Renal cortex interstitium (tissue), 15 donors: ENCODE measurements at places on chromosomes 2 and 18. TPM values are rescaled to one million over a fixed set of nuclear protein-coding genes. Genes with fewer than 3 reads are reported as not detected.

DNA sequence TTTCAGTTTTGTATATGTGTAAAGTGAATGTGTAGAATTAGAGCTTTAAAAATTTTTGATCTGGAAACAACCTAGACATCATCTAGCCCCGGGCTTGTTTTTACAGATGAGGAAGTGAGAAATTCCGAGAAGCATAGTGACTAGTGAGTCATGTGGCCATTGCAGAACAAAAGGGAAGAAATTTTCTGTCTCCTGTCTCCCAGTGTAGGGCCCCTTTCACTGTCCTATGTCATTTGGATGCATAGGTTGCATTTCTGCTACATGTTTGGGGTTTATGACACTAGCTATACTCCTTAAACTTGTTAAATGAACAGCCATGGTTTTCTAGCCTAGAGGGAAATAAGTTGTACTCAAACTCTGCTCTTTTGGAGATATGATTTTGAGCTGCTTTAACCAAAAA, 84.6 kb downstream of the PLCL1 start:
- DNase-seq = no peak

DNA sequence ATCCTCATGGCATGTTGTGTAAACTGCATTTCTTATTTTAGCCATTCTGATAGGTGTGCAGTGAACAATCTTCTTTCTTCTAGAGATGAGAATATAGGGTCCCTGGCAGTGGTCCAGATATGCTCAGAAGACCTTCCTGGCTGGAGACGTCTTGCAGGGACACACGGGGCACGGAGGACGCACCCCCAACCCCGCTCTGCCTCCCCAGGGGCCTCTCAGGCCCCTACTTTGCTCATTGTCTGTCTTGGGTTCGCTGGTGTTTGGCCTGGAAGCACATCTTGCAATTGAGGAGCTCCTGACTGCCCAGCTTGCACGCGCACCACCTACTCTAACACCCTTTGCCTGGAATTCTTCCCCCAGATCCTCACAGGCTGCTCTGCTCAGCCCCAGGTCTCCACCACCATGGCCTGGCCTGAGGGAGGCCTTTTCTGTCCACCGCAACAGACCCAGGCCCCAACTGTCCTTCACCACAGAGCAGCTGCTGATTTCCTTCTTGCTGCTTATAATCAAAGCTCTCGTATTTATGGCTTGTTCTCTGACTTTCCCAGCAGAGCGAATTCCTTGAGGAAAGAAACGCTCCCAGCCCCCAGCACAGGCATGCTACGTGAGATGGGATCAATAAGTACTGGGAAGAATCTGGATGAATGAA, 295.9 kb upstream of the HDAC4 start:
- no peak for DNase-seq

DNA sequence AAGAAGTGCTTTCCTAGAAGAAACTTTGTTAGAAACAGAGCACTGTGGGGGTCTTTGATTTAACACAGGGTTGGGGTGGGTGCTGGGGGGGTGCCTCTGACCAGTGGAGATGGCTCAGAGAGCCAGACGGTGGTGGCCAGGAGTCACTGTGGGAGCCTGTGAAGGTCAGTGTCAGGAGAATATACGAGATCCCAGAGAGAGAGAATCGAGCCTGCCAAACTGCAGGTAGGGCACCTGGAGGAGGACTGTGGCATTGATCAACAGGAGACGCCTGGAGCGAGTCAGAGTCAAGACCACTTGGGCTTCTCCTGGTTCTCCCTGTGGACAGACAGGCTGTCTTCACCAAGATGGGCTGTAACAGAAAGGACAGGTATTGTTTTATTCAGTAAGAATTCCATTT, 136.5 kb upstream of the TWIST2 start:
- no peak for DNase-seq

- DNase-seq = no peak
Measured at GRCh38 chr2:27885234-27885633, 5.0 kb downstream of the RBKS start.

GRCh38 chr2:24745825-24746224, 47.4 kb downstream of the PTRHD1 start:
- no peak for DNase-seq

GRCh38 chr2:187614756-187615155, 60.5 kb upstream of the TFPI start:
- no peak for DNase-seq

Gene CCNT2
- polyA plus RNA-seq = 59.2 TPM
